ENCODE measurements at places on chromosomes 7 and 10.
A peak's percentile ranks its signal among the peaks of the same experiment; 100 is the strongest.

DNA sequence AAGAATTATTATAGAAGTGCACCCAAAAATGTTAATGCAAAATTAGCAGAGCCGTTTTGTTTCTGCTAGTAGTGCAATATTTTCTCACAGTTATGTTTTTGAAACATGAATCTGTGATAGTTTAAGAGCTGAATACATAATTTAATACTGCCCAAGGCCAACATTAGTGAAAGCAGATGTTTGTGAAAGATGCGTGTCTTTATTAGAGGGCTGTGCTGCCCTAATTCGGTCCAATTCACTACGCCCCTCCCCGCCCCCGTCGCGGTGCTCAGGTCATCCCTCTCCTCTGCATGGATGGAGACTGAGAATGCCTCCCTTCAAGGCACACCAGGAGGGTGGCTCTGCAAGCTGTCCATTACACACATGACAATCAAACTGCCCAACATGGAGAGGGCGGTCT, 172.0 kb downstream of the TEX36 start:
- DNase-seq = no peak
- no peaks in the 10 kb centered on the region for H3K36me3 ChIP-seq
- H3K27me3 ChIP-seq = no peaks in the 10 kb centered on the region
- no peak overlapping the region for H3K27ac ChIP-seq

- no peak overlapping the region for H3K4me3 ChIP-seq
- no peaks in the 10 kb centered on the region for H3K4me1 ChIP-seq
These were observed 27.9 kb downstream of the BAIAP2L1 start for GRCh38 chr7:98372993-98373392.

- no peak overlapping the region for H3K27ac ChIP-seq
- no peak for DNase-seq
- H3K4me1 ChIP-seq = no peaks in the 10 kb centered on the region
- no peaks in the 10 kb centered on the region for H3K27me3 ChIP-seq
These were observed 164.7 kb downstream of the CAMK1D start for GRCh38 chr10:12513775-12514673.

DNA sequence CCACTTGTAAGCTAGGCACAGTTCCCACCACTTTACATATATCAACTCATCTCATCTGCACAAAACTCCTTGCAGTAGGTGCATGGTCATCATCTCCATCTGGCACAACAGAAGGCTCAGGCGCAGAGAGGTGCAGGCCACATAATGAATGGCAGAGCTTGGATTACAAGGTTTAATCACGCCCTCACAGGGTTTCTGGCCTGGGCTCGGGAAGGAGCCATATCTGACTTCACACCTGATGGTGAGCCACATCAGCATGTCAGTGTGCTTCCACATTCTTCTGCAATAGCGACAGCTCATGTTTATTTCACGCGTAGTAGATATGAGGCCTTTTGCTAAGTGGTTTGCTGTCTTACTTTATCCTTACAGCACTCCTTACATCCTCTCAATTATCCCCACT, 650.2 kb downstream of the INHBA start:
- H3K4me1 ChIP-seq = peaks cover 1% of the 10 kb centered on the region
- no peak for DNase-seq
- no peaks in the 10 kb centered on the region for H3K36me3 ChIP-seq
- no peak overlapping the region for H3K27ac ChIP-seq
- H3K27me3 ChIP-seq = no peaks in the 10 kb centered on the region

GRCh38 chr10:35435824-35436223, 99.5 kb downstream of the CCNY start:
- no peak overlapping the region for H3K27ac ChIP-seq
- no peaks in the 10 kb centered on the region for H3K4me1 ChIP-seq

- H3K4me3 ChIP-seq = no peak overlapping the region
- H3K27ac ChIP-seq = no peak overlapping the region
- H3K27me3 ChIP-seq = peaks cover 10% of the 10 kb centered on the region
- no peak for DNase-seq
- H3K36me3 ChIP-seq = no peaks in the 10 kb centered on the region
These were observed 7.4 kb upstream of the PFKFB3 start for GRCh38 chr10:6195376-6195775.

GRCh38 chr7:23247603-23248335, 1.2 kb downstream of the GPNMB start:
- peaks cover 4% of the 10 kb centered on the region for H3K27me3 ChIP-seq
- no peaks in the 10 kb centered on the region for H3K36me3 ChIP-seq

DNA sequence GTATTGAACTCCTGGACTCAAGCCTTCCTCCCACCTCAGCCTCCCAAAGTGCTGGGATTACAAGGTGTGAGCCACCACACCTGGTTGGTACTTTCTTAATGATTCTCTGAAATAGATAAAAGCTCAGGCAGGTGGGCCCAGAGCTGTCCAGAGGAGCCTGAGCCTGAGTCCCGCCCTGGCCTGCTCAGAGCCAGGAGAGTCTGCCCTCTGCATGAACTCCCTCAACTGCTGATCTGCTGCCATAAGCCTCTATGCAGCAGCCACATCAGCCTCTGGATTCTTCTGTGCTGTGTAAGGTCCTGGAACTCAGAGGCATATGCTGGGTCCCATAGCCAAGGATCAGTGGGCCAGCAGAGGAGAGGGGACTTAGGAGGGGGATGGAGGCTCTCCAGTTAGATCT, 23.1 kb upstream of the DDIT4 start:
- no peaks in the 10 kb centered on the region for H3K36me3 ChIP-seq
- H3K27me3 ChIP-seq = no peaks in the 10 kb centered on the region
- no peak for DNase-seq

- DNase-seq = no peak
- H3K4me1 ChIP-seq = 0 out of 2 replicates have a peak, but pooled peaks cover 1% of the 10 kb centered on the region
- no peak overlapping the region for H3K27ac ChIP-seq
- H3K36me3 ChIP-seq = no peaks in the 10 kb centered on the region
These were observed 32.8 kb upstream of the FAM20C start for GRCh38 chr7:159370-160270.

DNA sequence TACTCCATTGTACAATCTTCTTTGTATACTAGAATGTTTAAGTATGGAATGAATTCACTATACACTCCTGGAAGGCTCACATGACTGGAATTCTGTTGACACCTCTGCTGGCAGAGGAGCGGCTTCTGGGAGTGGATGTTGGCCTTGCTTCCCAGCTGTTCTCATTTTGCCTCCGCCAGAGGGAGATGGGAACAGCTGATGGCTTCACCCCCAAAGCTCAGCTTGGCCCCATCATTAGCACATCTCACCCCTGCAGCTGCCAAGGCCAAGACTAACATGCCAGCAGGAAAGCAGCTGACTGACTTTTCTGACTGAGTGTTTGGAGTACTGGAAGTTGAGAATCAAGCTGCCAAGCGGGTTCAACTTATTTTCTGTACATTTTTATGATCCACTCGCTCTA, 15.1 kb downstream of the ADAM12 start:
- no peak overlapping the region for H3K4me3 ChIP-seq
- no peaks in the 10 kb centered on the region for H3K4me1 ChIP-seq
- H3K27me3 ChIP-seq = no peaks in the 10 kb centered on the region
- no peak overlapping the region for H3K27ac ChIP-seq

GRCh38 chr7:19248115-19248514, 102.9 kb upstream of the FERD3L start:
- H3K4me1 ChIP-seq = no peaks in the 10 kb centered on the region
- no peak for DNase-seq
- H3K27ac ChIP-seq = no peak overlapping the region
- no peaks in the 10 kb centered on the region for H3K36me3 ChIP-seq
- H3K27me3 ChIP-seq = no peaks in the 10 kb centered on the region
- H3K4me3 ChIP-seq = no peak overlapping the region

DNA sequence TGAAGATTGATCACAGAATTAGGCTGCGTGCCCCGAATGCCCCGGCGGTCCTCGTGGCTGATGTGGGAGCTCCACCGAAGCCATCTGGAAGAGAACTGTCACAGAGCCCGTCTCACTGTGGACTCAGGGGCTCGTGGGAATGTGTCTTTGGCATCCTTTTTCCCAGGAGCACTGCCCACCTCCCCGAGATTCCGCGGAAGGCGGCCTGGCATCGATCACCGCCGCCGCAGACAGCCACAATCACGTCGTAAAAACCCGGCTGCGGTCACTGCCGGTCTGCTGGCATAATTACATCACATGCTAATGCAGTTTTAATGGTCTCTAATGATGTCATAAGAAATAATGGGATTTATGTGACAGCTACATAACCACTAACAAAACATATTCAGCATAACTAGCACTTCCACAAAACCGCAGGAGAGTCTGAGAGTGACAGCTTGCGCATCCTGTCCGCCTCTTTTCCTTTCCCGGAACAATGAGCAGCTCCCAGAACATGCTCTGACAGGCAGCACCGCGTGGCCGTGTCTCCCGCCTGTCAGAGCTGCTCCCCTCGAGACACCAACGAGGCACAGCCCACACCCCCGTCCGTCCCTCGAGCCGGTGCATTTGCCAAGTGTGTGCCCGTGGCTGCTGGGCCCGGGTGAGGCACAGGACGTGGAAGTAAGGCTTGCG, 490.0 kb downstream of the PTPRN2 start:
- DNase-seq = no peak
- no peaks in the 10 kb centered on the region for H3K4me1 ChIP-seq
- H3K27ac ChIP-seq = no peak overlapping the region
- H3K27me3 ChIP-seq = no peaks in the 10 kb centered on the region

GRCh38 chr7:91041901-91042484, 222.2 kb upstream of the FZD1 start:
- DNase-seq = no peak
- peaks cover 9% of the 10 kb centered on the region for H3K4me1 ChIP-seq
- H3K4me3 ChIP-seq = no peak overlapping the region

GRCh38 chr7:28329661-28330363, 82.5 kb upstream of the CREB5 start:
- H3K27ac ChIP-seq = no peak overlapping the region
- H3K4me1 ChIP-seq = peaks cover 1% of the 10 kb centered on the region
- H3K36me3 ChIP-seq = no peaks in the 10 kb centered on the region
- H3K4me3 ChIP-seq = no peak overlapping the region
- DNase-seq = no peak

DNA sequence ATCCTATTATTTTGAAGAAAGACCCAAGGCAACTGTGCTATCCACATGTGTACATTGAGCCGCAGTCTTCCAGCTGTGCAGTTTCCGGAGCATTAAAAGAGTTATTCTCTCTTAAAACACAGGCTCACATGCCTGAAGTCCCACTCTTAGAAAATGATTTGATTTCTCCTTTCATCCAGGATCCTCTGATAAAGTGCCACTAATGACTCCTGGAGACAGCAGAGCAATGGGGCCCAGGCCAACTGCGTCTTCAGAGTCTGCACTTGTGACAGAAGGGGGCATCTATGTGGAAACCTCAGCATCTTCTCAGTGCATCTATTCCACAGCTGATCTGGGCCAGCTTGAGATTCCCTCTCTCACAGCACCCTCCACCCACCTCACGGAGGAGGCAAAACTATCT, 482.1 kb upstream of the AKR1E2 start:
- H3K4me1 ChIP-seq = 0 out of 2 replicates have a peak, but pooled peaks cover 1% of the 10 kb centered on the region
- no peak for DNase-seq
- H3K27me3 ChIP-seq = no peaks in the 10 kb centered on the region
- no peak overlapping the region for H3K4me3 ChIP-seq

GRCh38 chr10:20970708-20971107, 73.6 kb upstream of the NEBL start:
- H3K27ac ChIP-seq = no peak overlapping the region
- no peak overlapping the region for H3K4me3 ChIP-seq
- no peaks in the 10 kb centered on the region for H3K27me3 ChIP-seq
- H3K36me3 ChIP-seq = no peaks in the 10 kb centered on the region
- no peak for DNase-seq
- no peaks in the 10 kb centered on the region for H3K4me1 ChIP-seq

DNA sequence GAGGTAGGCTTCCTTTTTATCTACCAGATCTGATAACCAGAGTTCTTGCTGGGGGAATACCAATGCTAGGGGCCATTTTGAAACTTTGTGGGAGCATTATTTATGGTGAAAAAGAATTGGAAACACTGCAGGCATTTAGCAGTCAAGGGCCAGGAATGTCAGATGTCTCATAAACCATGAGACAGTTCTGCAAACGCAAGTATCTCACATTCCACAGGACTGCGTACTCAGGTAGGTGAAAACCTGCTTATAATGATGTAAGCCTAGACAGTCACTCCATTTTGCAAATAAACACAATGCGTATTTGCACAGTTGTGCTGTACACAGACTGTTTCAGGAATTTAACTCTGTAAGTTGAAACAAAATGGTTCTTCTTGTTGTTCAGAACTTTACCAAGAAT, 33.9 kb downstream of the ECHDC3 start:
- H3K4me3 ChIP-seq = no peak overlapping the region
- H3K36me3 ChIP-seq = no peaks in the 10 kb centered on the region
- H3K4me1 ChIP-seq = no peaks in the 10 kb centered on the region
- H3K27me3 ChIP-seq = no peaks in the 10 kb centered on the region
- DNase-seq = no peak
- no peak overlapping the region for H3K27ac ChIP-seq

DNA sequence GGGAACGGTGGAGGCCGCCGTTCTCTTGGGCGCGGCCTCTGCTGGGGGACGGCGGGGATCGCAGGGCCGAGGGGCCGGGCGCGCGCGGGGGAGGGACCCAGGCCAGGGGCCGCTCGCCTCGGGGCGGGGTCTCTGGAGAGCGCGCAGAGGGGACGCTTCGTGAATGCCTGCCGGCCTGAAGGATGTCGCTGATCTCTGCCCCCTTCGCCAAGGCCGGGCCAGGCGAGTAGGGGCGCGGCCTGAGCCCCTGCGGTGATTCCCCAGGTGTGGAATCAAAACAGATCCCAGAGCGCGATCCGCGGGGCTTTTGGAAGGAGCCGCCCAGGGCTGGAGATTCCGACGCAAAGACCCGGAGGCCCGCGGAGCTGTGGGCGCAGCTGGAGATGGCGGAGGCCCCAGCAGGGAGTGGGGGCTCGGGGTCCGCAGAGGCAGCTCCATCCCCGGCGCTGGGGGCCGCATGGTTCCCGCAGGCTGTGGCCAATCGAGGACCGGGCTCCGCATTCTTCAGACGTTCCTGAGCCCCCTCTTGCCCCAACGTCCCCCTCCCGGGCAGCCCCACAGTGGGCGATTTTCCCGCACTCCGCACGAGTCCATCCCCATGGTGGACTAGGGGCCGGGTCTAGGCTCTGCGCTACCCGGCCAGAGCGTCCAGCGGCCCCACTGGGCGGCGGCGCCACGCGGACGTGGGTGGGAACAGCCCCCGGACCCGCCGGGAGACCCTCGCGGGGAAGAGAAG, 166.0 kb downstream of the ACTR3B start:
- peak overlapping the region; percentile 87 for H3K4me3 ChIP-seq
- H3K27ac ChIP-seq = no peak overlapping the region
- H3K4me1 ChIP-seq = peaks cover 4% of the 10 kb centered on the region

DNA sequence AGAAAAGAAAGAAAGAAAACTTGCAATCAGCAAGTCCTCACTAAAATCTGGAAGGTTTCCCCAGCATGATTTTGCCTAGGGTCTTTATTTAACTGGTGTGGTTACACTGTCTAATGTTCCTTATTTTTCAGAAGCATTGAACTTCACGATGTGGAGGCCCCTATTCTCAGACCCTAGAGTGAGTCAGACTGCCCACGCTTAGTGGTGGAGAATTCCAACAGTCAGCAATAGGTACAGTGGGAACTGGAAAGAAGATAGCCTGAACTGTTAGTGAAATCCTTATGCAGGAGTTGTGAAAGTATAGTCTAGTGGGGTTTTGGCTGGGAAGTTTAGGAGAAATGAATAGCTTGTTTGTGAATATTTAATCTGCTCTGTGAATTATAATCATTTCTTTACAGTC, 115.0 kb downstream of the FZD1 start:
- no peak for DNase-seq
- H3K27ac ChIP-seq = no peak overlapping the region
- H3K36me3 ChIP-seq = no peaks in the 10 kb centered on the region
- H3K4me1 ChIP-seq = no peaks in the 10 kb centered on the region
- H3K4me3 ChIP-seq = no peak overlapping the region
- no peaks in the 10 kb centered on the region for H3K27me3 ChIP-seq

GRCh38 chr10:118047157-118047719, 497 bp upstream of the RAB11FIP2 start:
- no peak for DNase-seq
- no peaks in the 10 kb centered on the region for H3K36me3 ChIP-seq
- no peaks in the 10 kb centered on the region for H3K27me3 ChIP-seq
- no peaks in the 10 kb centered on the region for H3K4me1 ChIP-seq
- H3K27ac ChIP-seq = no peak overlapping the region
